Activated T-cell treated with anti-CD3 and anti-CD28 coated beads, Interleukin-2, amount 50 U/mL, for 1 hour (primary cell): ENCODE measurements at places on chromosomes 7 and 10.

- DNase-seq, result no peak
Observed at GRCh38 chr7:17402628-17403278, 104.3 kb downstream of the AHR start.

- DNase-seq, result no peak
Observed at GRCh38 chr7:17552952-17553351, 254.5 kb downstream of the AHR start.

- no peak for DNase-seq
Observed at GRCh38 chr10:86024281-86025041, 342.1 kb downstream of the GRID1 start.

GRCh38 chr10:78805176-78805575 is 263.6 kb upstream of the ZMIZ1 start:
- DNase-seq, result no peak

GRCh38 chr10:6229746-6230145 is 27.0 kb downstream of the PFKFB3 start:
- no peak for DNase-seq

- no peak for DNase-seq
Observed at GRCh38 chr10:117684046-117684610, 141.6 kb downstream of the EMX2 start.

DNA sequence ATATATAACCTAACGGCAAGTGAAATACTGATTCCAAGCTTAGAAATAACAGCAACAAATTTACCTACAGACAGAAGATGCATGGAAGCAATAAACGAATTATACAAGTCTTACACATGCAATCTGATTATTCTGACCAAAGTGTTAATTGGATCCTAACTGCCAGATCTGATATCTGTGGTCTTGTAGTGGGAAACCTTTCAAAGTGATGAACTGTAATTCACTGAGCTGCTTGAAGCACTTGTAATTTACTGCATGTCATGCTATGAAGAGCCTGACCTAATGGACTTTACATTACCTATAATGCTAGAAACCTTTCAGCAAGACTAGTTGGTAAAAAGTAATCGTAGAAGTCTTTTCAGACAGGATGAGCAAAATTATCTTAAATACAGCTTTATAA is 205.6 kb downstream of the FOXP2 start:
- no peak for DNase-seq

DNA sequence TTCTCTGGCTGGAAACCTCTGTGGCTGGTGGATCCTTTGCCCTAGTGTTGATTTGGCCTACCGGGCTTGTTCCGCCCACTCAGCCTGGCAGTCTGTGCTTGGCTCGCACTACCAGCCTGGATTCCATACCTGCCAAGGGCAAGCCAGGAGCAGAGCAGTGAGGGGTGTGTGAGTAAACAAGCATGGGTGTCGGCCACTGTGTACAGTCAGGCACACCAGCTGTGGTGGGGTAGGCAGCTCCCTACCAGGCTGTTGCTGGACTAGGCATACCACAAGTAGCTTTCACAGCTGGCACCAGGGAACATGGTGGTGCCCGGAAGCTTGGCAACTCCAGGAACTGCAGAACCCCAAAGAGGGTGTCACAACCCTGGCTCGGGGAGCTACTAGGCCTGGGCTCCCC is 942.9 kb upstream of the LRRN3 start:
- DNase-seq, result no peak

- DNase-seq, result no peak
Observed at GRCh38 chr7:47328392-47329319, 253.3 kb downstream of the TNS3 start.

DNA sequence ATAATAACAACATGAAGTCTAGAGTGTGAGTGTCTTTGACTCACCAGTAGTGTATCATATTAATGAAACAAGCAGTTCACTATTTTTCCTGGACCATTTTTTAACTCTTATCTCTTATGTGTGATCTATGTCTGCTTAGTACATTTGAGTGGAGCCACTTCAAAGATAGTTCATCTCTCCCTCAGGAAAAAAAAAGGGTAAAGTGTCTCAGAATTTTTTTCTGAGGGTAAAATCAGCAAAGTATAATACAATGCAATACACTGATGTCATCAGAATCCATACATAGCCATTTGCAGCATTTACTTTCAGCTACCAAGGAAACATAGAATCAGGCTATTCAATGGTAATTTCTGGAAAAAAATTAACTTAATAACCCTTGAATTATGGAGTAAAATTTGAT is 706.7 kb downstream of the DNAJB9 start:
- DNase-seq, result no peak

GRCh38 chr10:127979045-127979444 is 72.1 kb downstream of the PTPRE start:
- no peak for DNase-seq

- DNase-seq, result no peak
Observed at GRCh38 chr10:58512491-58513187, at the start of gene BICC1. Gene BICC1, plus strand, starts transcription at chr10:58512872. Its CDS starts 272 bp downstream, at chr10:58513144.

- no peak for DNase-seq
Observed at GRCh38 chr10:2908851-2909630, 158.3 kb upstream of the PFKP start.

DNA sequence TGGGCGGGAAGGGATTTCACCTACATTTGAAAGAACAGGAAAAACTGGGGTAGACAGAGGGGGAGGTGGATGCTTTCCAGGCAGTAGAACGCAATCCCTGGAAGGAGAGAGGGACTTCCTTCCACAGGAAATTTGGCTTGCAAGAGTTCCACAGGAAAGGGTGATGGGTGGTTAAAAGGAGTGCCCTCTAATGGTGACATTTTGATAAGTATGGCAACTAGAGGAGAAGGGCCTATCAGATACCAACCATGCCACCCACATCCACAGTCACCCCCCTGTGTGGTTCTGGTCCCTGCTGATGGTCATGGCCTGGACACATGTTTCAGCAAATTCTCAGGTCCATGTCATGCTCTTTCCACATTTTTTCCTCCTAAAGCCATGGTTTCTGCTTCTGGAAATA is 27.1 kb upstream of the COL13A1 start:
- no peak for DNase-seq

- DNase-seq, result no peak
Observed at GRCh38 chr7:4612939-4613841, 68.9 kb upstream of the FOXK1 start.

DNA sequence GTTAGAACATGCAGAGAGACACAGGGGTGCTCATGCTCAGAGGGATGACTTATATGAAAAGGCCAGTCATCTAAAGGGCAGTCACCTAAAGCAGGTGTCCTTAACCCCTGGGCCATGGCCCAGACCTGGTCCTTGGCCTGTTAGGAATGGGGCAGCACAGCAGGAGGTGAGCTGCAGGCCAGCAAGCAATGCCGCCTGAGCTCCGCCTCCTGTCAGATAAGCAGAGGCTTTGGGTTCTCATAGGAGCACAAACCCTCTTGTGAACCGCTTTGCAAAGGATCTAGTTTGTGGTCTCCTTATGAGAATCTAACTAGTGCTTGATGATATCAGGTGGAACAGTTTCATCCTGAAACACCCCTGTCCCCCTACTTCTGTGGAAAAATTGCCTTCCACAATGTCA is 14.5 kb downstream of the ANKRD7 start:
- DNase-seq, result no peak

DNA sequence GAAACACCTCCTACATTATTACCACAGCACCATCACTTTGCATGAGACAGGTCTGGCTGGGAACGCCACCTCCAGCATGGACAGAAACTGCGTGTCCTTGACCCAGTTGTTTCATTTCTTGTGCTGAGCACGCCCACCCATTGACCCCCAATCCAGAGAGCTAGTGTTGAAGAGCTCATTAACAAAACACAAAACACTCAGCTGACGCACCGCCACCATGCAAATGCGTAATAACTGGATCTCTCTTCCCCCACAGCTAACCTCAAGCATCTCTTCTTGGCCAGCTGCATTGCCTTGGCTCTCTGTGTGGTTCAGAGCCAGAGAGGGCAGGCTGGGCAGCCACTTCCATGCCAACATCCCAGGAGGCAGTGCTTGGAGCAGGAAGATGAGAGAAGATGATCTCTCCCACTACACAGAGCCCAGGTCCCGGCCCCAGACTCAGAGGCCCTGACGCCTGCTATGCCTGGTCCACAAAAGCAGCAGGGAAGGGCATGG is 173.5 kb downstream of the PLXNA4 start:
- no peak for DNase-seq

DNA sequence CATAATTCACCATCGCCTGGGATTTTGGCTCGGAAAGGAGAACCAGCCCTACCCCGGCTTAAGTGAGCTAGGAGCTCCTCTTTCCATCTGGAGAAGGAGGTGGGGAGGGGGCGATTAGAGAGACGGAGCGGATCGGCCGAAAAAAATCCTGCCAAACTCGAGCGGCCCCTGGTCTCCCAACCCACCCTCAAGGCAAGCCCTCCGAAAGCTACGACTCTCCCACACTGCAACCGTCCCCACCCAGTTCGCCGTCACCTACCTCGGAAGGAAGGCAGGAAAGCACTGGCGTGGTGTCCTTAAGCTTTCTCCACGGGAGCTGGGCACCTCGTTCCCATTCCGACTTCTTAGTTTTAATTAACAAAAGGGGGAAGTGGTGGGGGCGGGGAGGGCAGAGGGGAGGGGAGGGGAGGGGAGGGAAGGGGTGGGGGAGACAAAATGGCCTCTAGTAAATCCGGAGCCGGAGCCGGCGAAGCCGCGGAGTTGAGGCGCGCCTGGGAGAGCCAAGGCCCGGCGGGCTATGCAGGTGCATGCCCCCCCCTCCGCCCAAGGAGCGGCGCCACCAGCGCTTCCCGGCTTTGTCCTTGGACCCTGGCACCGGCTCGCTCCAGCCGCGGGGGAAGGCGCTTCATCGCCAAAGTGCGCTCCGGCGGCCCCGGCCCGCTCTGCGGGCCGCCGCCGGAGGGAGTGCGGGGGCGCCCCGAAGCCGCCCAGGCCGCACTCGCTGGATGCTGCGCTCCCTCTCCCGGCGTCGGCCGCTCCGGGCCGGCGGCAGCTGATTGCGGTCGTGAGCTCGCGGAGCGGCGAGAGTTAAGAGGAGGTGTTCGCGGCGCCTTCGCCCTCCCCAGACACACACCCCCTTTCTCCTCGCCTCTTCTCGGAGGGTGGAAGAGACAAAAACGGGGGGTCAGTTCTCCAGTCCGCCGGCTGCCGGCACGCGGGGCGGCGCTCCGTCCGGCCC is at the start of gene LRRC4:
Gene LRRC4, minus strand, starts transcription at position 784 of the 958 bp plus-strand sequence. CDS start 797 bp downstream, outside the sequence.
- peak; percentile 36 for DNase-seq

- no peak for DNase-seq
Observed at GRCh38 chr10:16843252-16843870, 26.1 kb upstream of the RSU1 start.

DNA sequence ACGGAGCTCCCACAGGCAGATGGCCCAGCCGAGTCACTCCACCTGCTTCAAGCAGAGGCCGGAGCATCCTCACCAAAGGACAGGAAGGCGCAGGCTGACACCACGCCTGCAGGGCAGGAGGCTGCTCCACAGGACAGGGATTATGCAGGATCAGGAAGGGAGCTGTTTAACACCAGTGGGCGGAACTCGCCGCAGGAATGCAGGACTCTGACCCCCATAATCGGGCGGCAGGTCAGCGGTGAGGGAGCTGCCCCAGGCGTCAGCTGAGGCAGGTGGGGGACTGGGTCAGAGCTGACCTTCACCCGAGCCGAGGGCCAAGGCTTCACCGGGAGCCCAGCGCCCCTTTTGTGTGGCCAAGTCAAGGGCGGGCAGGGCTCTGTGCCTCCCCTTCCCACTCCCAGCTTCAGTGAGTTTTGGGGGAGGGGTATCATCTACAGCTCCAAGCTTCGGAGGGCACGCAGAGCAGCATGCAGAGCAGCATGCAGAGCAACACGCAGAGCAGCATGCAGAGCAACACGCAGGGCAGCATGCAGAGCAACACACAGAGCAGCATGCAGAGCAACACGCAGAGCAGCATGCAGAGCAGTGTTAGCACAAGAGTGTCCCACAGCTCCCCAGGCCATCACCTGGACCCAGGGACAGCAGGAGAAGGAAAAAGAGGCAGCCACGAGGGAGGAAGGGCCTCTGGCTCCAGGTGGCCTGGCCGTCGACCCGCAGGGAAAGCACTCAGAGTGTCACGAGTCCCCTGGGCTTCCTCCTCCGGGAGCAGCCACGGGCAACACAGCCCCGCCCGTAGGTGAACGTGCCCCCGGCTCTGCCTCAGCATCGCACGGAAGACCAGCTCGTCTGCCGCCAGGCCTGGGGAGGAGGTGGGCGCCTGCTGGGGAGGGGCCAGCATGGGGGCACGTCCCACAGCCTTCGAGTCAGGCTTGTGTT is 151.7 kb upstream of the PPP2R2D start:
- no peak for DNase-seq

DNA sequence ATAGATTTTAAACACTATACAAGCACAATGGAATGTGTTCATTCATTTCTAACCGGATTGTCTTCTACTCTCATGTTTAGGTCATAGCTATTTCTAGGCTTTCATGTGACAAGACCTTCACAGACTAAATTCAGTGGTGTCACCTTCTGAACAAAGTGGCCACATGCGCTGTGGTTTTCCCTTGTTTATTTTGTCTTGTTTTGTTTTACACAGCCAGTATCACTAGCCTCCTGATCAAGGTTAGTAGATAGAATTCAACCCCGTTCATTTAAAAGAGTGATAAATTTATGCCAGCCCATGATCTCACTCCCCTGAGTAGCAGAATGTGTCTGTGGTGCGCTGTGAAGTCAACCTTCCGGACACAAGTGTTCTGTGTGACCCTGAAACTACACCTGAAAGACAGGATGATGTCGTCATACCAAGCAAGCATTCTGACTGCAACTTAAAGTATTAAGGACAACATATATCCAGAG is 209.1 kb downstream of the CREB5 start:
- DNase-seq, result no peak

GRCh38 chr7:133118261-133118660 is 36.4 kb upstream of the CHCHD3 start:
- DNase-seq, result no peak

DNA sequence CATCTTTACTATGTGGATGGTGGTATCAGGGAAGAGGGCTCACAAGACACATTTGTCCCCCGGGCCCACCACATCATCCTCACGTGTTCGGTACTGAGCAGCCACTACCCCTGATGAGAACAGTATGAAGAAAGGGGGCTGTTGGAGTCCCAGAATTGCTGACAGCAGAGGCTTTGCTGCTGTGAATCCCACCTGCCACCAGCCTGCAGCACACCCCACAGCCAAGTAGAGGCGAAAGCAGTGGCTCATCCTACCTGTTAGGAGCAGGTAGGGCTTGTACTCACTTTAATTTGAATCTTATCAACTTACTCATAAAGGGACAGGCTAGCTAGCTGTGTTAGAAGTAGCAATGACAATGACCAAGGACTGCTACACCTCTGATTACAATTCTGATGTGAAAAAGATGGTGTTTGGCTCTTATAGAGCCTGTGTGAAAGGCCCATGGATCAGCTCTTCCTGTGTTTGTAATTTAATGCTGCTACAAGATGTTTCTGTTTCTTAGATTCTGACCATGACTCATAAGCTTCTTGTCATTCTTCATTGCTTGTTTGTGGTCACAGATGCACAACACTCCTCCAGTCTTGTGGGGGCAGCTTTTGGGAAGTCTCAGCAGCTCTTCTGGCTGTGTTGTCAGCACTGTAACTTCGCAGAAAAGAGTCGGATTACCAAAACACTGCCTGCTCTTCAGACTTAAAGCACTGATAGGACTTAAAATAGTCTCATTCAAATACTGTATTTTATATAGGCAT is 9.1 kb upstream of the CSGALNACT2 start:
- no peak for DNase-seq

DNA sequence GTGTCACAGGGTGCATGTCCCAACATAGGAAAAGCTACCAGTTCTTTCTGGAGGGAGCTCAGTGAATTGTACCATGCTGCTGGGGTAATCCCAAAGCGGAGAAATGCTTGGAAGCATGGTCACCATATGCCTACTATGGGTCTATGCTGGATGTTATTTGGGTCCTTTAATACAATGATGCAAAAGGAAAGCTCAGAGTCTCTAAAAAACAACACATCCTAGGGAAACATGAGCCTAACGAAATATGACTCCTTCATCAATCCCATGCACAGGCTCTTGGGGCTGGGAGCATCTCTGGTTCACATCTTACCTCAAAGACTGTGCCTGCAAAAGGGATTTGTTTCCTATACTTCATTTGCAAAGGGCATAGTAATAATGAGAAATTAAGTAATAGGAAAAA is 65.2 kb downstream of the CUBN start:
- DNase-seq, result no peak
